ENCODE measurements at places on chromosomes 11 and 22.

- DNase-seq: no peak
Measured at GRCh38 chr22:47199979-47200272, 437.5 kb downstream of the TBC1D22A start.

DNA sequence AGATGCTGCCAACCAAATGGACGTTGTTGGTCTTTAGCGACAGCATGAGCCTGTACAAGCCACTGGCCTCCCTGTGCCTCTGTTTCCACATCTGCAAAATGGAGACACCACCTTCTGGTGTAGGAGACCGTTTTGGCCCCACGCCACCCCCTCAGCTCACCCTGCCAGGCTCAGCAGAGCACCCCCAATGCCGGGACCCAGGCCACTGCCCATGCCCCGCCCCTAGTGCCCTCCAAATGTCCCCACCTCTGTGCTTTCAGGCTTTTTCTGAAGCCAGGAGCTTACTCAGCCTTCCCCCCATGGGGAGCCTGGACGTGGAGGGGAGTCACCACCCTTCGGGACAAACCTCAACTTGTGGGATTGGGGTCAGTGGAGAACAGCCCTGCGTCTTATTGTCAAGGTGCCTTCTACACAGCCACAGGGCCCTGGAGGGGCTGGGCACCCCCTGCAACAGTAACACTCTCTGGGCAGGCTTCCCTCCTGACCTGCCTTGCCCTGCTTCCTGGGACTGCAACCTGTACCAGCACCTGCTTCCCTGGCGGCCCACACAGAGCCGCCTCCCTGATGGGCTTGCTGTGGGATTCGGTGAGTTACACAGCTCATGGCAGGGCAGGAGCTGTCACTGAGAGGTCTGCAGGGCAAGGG, 24.6 kb upstream of the RTL6 start:
- DNase-seq: no peak

DNA sequence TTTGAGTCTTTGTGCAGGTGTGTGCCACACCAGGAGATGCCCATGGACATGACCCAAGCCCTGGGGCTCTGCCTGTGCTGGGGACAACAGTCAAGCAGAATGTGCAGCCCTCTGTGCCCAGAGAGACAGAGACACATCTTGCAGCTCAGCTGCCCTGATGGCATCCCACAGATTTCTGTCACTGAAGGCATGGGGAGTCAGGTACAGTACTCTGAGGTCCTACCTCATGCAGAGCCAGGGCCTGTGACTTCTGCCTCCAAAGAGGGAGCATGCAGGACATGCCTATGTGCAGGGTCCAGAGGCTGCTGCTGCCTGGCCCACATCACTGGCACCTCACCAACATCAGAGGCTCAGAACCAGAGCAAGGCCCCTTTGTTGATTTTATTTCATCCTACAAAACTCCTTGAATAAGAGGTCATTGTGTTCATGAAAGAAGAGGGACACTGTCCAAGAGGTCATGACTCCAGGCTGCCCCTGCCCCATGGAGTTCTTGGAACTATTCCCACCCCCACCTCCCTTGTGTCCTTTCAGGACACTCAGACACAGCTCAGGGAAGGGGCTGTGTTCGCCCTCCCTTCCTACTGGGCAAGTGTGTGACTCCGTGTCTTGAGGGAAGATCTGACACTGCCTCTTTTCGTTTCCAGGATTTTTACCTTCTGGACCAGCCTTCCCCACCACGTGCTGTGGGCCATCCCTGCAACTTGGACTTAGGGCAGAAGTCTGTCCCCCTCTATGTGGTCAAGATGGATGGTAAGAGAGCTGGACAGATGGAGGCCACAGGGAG, 62.3 kb downstream of the BTG4 start:
- no peak for DNase-seq

GRCh38 chr22:42371099-42371498, 61.1 kb downstream of the NFAM1 start:
- no peak for DNase-seq

DNA sequence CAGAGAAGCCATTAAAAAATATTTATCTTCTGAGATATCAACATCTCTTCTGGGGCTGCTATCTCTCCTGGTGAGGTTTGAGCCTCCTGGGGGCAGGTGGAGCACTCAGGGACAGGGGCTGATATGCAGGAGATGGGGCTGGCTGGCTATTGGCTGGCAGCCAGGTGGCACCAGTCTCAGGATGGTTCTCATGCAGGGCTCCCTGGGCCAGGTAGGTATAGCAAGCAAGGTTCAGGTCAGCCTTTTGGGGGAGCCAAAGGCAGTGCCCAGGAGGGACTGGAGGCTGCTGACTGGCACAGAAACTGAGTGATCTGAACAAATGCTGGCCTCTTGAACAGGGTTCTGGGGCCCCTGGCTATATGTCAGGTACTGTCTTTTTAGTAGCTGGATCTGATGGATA, 29.7 kb upstream of the EMSY start:
- DNase-seq: no peak

DNA sequence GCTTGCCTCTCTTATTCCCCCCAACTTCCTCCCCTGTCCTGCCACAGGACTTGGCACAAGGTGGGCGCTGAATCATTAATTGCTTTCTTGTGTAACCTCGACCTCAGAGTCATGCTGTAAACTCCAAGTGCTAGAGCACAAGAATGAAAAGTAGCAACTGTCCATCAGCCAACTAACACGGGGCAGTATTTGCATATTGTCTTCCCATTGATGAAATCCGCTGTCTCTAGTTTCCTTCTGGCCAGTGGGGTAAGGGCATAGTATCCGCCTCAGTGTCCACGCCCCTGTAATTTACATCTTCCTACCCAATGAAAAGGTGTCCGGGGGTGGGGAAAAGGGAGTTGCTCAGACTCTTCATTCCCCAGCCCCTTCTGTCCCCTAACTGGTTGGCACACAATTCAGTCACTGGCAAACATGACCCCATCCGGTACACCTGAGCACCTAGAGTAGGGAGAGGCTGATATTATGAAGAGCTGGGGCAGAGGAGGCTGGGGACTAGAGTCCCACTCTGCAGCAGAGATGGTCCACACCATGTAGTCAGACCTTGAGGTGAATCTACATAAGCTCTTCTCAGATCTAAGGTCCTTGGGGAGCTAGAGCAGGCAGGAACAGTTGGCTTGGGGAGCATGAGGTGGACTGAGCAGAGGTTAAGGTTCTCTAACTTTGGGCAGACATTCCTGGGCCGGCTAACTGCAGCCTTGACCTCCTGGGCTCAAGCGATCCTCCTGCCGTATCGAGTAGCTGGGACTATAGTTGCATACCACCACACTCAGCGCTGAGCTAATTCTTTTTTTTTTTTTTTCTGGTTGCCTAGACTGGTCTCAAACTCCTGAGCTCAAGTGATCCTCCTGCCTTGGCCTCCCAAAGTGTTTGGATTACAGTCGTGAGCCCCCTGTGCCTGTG, 6.8 kb upstream of the GGA1 start:
- no peak for DNase-seq

DNA sequence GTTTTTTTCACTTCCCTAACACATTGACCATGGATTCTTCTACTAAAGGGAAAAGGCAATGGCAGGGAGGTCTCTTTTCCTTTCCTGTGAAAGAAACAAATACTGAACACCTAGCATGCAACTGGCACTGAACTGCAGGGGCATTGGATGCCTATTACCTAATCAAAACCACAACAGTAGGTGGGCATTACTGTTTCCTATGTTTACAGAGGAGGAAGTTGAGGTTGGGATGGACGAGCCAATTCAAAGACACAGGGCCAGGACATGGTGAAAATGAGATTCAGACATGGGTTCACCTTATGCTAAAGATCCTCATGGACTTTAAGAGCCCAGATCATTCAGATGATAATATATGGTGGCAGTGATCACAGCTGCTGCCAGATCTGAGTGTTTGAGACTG, 407.0 kb downstream of the MIAT start:
- no peak for DNase-seq

- no peak for DNase-seq
Measured at GRCh38 chr11:45617871-45618601, 47.4 kb downstream of the CHST1 start.

DNA sequence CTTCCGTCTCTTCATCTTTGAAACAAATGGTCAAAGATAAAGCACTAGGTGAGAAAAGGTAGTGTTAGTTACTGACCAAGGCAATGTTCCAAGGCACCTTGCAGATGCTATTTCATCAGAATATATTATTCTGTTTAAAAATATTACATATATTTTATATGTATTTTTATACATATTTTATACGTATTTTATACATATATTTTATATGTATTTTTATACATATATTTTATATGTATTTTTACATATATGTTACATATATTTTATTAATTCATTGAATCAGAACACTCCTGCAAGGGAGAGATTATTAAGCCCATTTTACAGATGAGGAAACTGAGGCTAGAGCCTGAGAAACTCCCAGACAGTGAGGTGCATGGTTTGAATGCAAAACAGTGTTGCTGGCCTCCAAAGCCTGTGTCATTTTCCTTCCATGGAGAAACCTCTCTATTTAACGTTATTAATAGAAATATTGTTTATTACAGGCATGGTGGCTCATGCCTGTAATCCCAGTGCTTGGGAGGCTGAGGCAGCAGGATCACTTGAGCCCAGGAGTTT, 120.6 kb upstream of the CD82 start:
- no peak for DNase-seq

- no peak for DNase-seq
Measured at GRCh38 chr11:16795146-16795545, 56.7 kb downstream of the C11orf58 start.

GRCh38 chr11:33915526-33915925, 23.6 kb upstream of the LMO2 start:
- no peak for DNase-seq

DNA sequence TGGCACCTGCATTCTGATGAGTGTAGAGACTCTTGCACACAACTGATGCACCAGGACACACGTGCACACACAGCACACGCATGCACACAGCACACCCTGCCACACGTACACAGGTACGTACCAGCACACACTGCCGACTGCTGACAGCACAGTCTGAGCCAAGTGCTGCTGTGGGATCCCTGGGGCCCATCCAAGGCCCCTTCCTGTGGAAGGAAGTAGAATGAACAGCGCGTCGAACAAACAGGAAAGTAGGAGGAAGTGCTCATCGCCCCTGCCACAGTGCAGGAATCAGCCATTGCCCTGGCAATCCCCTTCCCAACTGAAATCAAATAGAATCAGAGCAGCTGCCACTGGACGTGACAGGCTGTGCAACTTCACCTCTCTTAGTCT, 57.9 kb downstream of the CD82 start:
- no peak for DNase-seq

- no peak for DNase-seq
Measured at GRCh38 chr11:85953491-85954143, 98.4 kb downstream of the CCDC83 start.

GRCh38 chr11:118996926-118997626, 862 bp upstream of the CENATAC start:
- DNase-seq: no peak

- no peak for DNase-seq
Measured at GRCh38 chr11:113670831-113671215, 35.3 kb downstream of the TMPRSS5 start.

- DNase-seq: no peak
Measured at GRCh38 chr11:79168530-79169110, 272.2 kb downstream of the TENM4 start.

DNA sequence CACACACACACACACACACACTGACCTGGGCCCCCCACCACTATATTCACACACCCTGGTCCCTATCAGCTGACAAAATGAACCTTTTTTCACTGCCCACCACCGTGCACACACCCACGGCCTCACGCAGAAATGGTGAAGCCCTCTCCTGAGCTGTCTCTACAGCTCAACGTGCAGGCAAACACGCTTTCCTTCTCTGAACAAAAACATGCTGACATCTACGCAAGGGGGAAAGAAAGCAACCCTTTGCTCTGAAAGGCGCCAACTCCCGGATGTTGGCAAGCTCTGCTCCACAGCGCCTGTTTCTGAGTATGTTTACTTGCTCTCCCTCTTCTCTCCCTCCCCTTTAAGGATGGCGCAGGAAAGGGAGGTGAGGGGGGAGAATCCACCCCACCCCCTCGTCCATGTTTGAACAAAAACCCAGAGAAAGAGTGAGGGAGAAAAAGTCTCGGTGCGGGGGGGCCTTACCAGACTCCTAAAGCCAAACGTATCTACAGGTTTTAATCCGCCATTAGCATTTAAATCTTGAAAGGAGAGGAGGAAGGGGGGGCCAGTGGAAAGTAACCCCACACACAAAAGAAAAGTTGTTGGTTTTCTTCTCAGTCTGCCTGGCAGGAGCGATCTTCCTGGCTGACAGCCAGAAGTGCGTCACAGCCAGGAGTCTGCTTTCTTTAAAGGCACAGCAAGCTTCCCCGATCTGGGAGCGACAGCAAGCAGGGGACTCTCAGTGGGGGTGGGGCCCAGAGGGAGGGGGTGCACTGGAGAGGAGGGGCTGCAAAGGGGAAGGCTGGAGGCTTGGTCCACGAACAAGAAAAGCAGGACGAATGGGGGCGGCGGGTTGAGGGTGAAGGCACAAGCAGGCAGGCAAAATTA, 39.6 kb downstream of the NUMA1 start:
- DNase-seq: peak; percentile 51

- no peak for DNase-seq
Measured at GRCh38 chr11:124075841-124076651, 34.9 kb upstream of the OR10G7 start.

DNA sequence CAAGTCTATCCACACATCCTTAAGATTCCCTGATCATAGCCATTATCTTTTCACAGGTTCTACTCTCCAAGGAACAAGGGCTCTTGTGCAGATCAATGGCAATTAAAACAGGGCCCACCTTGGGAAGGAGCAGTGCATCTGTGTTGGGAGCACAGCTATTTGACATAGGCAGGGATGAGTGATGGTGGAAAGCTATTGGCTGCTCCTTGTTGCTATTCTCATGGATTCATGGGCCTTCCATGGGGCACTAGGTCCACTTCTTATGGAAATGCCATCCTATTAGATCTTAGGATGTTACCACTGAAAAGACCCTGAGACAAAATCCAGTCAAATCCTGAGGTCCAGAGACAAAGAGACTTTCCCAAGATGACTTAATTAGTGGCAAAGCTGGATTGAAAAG, 148.6 kb upstream of the MTNR1B start:
- no peak for DNase-seq

DNA sequence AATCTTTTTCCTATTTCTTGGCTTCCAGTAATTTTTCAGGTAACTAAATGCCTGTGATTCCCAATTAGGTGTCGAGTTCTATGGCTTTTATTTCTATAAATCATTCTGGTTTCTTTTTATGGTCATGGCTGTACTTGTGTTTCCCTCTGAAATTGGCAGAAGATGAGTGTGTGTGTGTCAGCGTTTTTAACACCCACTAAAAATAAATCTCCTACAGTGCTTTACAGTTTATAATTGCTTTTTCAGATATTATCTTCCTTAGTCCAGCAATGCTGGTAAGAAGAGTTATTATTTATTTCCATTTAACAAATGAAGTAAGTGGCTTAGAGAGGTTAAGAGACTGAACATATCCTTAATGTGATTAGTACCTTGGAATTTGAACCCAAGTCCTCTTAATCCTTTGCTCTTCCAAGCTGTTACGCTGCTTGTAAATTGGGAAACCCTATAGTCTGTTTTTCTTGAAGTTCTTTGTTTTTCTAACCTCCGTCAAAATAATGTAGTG, 125.2 kb downstream of the TEAD1 start:
- no peak for DNase-seq
